ENCODE measurements at places on chromosomes 16 and 17.

- peak; percentile 84 for DNase-seq
These were observed at the start of gene NLRP1 for GRCh38 chr17:5584383-5585286. Gene NLRP1, minus strand, starts transcription at chr17:5584509. Its CDS starts 552 bp downstream, at chr17:5583957.

- no peak for DNase-seq
These were observed 13.7 kb upstream of the LGALS3BP start for GRCh38 chr17:78993241-78993956.

GRCh38 chr17:30380643-30381339 is 2.1 kb downstream of the CPD start:
- no peak for DNase-seq

- DNase-seq = no peak
These were observed 63.5 kb downstream of the IL21R start for GRCh38 chr16:27465483-27465879.

DNA sequence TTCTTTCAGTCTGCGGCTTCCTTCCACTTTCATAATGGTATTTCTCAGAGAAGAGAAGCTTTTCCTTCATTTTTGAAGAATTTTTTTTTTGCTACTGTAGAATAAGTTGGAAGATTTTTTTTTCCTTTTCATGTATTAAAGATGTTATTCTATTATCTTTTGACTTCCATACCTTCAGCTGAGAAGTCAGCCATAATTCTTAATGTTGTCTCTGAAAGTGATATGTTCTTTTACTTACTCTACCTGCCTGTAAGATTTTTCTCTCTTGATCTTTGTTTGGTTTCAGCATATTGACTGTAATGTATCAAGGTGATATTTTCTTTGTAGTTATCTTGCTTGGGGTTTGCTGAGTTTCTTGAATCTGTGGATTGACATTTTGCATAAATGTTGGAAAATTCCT is 143.5 kb upstream of the TOX3 start:
- DNase-seq = no peak

- DNase-seq = no peak
These were observed 159.8 kb downstream of the RPTOR start for GRCh38 chr17:80704381-80704819.

- DNase-seq = no peak
These were observed 42.0 kb downstream of the ADCY7 start for GRCh38 chr16:50308237-50308965.

DNA sequence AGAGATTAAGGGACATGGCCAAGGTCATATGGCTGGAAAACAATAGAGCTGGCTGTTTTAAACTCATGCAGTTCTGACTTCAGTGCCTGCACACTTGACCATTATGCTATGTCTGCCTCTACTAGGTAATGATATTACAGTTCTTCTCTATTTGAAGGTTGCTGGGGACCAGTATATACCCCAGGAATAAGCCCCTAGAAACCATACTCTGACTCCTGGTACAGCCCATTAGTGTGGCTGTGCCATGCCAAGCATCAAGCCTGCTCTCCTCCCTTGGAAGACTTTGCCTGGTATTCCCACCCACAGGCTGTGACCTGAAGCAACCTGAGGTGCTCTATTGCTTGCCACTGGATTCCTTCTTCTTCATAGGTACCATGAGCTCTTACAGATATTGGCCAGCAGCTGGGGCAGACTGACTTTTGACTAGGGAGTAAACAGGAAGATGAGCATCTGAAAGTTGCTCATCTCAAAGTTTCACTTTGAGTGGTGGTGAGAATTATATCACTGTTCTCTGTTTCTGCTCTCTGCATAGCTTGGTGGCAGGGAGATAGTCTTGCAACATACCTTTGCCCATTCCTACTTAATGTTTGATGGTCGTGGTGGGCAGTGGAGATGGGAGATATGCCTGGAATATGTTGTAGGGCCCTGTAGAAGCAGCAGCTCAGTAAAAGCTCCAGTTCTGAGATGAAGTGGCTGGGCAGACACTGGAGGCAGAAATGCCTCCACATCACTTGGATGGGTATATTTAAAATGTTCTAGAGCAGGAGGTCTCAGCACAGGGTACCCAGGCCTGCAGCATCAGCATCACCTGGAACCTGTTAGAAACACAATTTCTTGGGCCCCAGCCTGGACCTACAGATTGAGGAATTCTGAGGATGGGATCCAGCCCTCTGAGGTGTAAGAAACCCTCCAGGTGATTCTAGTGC is 274.7 kb downstream of the HS3ST4 start:
- DNase-seq = peak; percentile 5

DNA sequence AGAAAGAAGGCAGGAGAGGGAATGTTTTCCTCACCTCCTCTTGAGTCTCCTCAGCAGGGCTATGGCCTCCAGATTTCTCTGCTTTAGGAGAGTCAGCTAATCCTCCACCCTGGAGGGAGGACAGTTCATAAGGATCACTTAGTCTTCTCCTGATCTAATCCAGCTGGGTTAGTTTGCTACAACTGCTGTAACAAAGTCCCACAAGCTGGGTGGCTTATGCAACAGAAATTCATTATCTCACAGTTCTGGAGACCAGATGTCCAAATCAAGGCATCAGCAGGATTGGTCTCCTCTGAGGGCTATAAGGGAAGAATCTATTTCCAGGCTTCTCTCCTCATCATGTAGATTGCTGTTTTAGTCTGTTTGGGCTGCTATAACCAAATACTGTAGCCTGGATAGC is 40.6 kb upstream of the XYLT1 start:
- DNase-seq = no peak

- no peak for DNase-seq
These were observed 468.8 kb upstream of the KIF2B start for GRCh38 chr17:53353919-53354351.

DNA sequence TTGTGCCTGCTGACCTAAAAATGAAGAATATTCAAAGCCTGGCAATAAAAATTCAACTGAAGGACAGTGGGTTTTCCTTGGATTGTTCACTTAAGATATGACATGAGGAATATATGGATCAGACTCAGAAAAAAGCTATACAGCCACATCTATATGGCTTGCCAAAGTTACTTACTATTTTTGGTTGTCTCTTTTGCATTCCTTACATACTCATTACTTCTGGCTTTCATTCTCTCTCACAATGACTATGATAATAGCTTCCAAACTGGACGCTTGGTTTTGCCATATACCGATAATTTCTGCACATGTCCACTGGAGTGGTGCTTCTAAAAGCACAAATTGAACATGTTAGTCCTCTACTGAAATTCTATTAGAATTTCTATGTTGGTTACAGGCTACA is 664.9 kb downstream of the CDH8 start:
- no peak for DNase-seq

DNA sequence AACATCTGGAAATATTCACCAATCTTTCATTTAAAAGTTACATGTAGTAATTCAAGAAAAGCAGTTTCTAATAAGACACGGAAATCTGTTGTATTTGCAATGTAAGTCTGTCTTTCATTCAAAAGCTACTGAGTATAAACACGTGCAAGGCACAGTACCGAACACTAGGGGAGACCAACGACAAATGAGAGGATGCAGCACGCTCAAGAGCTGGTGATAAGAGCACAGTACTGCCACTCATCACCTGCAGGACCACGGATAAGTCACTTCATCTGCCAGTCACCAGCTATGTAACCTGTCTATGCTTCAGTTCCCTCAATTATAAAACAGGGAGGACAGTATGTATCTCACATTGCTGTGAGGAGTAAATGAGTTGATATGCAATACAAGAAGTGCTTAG is 67.1 kb downstream of the CLEC18A start:
- peak; percentile 3 for DNase-seq

DNA sequence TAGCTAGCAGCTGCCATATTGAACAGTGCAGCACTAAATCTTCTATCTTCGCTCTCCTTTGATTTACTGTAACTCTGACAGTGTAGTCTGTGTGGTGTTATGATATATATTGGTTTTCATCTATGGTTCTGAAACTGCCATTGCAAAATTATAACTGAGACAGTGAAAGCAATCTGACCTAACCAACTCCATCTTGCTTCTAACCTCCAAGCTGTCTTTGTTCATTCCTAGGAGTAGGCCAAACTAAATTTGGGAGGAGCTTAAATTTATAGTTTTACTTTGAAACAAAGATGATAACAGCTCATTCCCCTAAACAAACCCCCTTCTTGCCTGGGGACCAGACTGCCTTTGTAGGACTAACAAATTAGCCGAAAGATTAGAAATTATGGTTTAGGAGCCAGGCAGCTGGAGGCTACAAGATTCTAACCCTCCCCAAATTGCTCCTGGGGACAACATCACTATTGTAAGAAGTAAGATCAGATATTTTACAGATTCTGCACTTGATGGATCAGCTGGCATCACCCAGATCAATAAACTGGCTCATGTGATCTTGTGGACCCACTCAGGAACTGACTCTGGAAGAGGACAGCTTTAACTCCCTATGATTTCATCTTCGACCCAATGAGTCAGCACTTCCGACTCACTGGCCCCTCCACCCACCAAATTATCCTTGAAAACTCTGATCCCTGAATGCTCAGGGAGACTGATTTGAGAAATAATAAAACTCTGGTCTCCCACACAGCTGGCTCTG is 47.0 kb upstream of the FBXO47 start:
- no peak for DNase-seq

- DNase-seq = no peak
These were observed 118.9 kb downstream of the PARN start for GRCh38 chr16:14510939-14511799.

DNA sequence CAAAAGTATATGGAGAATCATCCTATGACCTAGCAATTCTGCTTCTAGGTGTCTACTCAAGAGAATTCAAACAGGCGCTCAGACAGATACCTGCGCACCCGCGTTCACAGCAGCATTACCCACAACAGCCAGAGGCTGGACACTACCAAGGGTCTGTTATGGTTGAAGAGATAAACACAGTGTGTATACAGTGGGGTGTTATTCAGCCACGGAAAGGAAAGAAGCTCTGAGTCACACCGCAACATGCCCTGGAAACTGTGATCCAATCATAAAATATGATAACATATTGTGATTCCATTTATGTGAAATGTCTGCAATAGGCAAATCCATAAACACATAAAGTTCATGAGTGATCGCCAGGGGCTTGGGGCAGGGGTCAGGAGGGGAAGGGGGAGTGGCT is 18.0 kb upstream of the JPH3 start:
- DNase-seq = no peak

- DNase-seq = no peak
These were observed 17.1 kb upstream of the ATP6V0A1 start for GRCh38 chr17:42441371-42442195.

GRCh38 chr17:82053130-82053529 is 1.4 kb downstream of the GPS1 start:
- no peak for DNase-seq

DNA sequence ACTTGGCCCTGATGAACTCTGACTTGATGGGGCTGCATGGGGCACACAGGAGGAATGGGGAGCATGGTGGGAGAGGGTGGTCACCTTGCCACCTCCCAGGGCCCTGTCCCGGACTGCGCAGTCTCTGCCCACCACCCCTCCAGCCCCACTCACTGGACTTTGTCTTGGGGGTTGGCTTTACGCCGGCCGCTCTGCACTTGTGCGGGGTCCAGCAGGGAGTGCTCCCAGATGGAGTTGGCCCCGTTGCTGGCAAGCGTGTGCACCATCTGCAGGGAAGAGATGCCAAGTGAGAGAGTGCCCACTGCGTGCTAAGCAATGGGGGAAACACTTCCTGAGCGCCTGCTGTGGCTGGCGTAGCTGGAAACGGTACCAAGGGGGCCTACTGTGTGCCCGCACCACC is 6.7 kb downstream of the GIT1 start:
- DNase-seq = no peak

- no peak for DNase-seq
These were observed 18.2 kb upstream of the QRICH2 start for GRCh38 chr17:76326306-76326705.

DNA sequence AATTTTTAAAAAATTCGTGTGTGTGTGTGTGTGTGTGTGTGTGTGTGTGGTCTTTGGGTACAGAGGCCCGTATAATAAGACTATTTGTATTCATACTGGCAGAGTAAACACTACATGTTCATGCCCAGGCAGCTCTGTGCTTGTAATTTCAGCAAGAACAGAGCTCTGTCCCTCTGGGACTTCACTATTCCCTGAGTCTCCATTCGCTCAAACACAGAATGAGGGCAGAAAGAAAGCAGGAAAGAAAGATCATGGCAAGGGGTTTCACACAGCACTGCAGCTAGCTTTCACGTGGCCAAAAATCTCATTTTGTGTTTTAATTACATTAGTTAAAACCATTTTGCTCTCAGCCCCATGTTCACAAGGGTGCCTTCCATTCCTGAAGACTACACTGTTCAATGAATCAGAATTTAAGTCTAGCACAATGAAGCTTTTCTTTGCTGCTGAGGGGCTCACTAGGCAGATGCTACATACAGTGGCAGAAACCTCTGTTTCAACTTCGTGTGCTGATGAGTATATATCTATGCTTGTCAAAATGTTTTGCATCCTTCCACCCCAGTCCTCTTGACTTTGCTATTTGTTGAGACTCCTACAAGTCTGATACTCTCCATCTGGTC is 198.4 kb upstream of the C17orf78 start:
- DNase-seq = no peak

GRCh38 chr16:19068237-19068815 is 912 bp downstream of the COQ7 start:
- no peak for DNase-seq

DNA sequence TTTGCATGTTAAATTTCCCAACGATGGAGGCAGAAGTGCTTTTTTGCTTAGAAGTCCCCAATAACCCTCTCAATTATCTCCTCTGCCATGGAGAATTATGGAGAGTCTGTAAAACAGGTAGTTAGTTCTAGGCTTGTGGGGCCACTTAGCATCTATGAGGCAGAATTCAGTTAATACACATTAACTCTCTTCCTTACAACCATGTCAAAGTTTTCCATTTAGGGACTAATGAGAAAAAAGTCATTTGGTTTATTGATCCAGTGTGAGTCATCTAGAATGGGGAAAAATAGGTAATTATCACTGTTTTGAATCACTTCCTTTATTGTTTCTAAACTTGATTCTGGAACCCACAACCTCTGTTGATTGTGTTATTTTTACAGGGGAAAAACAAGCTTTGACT is 229.1 kb upstream of the COX10 start:
- no peak for DNase-seq

- no peak for DNase-seq
These were observed 49.2 kb downstream of the MYH11 start for GRCh38 chr16:15807603-15808009.

- no peak for DNase-seq
These were observed 16.3 kb downstream of the PIPOX start for GRCh38 chr17:29059281-29059680.

GRCh38 chr17:73575470-73576221 is 68.6 kb downstream of the SDK2 start:
- no peak for DNase-seq

DNA sequence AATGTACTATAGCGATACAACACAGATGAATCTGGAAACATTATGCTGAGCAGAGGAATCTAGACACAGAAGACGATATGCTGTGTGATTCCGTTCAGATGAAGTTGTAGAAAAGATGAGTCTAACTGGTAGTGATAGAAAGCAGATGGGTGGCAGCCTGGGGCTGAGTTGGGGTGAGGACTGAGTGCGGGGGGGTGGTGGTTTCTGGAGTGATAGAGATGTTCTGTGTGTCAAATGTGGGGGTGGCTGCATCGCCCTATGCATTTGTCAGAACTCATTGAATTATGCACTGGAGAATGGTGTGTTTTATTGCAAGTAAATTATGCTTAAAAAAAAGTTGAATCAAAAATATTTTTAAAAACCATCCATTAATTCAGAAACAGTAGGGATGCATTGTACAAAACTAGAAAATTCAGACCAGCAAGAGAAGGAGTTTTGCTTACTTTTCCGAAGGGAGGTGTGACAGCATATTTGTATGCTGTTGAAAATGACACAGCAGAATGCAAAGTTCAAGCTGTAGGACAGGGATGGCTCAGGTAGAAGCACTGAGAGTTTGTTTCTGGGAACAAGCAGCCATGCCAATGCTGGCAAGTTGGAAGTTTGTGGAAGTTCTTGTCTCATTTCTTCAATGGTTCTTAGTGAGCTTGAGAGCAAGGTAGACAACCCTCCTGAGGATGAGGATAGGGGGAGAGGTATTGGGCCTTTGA is 13.0 kb upstream of the DRG2 start:
- DNase-seq = no peak

Data from GM12878 (cell line).